Ovary (tissue), 10 donors: ENCODE measurements at places on chromosomes 3 and 15. TPM values are rescaled to one million over a fixed set of nuclear protein-coding genes. Genes with fewer than 3 reads are reported as not detected.

DNA sequence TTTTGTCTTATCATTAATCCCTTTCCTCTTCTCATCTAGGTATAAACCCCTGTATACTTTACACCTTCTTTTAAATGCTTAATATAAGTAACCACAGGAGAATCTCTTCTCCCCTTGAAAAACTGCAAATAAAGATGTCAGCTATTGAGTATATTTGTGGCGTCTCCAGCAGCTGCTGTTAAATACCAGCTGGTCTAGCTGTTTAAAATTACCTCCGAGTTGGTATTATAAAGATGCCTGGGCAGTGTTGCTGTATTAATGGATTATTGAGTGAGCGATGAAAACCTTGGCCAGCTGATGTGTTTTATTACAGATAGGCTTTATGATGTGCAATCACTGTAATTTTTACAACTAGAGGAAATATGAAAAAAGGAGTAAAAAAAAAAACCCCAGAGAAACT lies 388.1 kb downstream of the TBC1D5 start:
- DNase-seq = no peak

- no peak for DNase-seq
Measured at GRCh38 chr15:58495891-58496408, 64.2 kb downstream of the LIPC start.

DNA sequence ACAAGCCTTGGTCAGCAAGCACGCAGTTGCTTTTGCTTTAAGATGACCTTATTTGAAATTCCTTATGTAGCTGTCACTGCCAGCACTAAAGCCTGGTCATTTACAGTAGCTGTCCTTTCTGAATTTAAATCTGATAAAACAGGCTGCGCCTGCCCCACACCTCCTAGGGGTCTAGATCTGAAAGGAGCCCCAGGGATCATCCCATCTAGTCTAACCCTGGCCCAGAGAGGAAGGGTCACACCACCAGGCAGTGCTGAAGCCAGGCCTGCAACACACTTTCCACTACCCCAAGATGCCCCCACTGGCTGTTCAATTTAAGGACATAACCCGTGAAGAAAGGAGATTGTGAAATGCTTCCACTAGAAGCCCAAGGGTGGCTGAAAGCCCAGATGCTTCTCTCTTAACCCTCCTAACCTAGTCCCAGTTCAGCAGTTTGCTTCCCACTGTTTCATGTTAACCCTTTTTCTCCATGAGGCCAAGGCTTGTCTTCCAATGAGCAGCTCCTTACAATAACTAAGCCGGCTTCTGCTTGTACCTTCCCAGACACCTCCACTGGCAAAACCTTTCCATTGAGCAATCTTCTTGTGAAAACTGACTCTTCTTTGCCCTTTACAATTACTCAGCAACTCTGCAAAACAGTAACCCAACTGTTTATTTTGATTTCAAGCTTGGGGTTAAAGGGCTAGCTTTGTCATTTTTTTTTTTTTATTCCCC lies 198.9 kb upstream of the LPP start:
- DNase-seq = peak; percentile 18

DNA sequence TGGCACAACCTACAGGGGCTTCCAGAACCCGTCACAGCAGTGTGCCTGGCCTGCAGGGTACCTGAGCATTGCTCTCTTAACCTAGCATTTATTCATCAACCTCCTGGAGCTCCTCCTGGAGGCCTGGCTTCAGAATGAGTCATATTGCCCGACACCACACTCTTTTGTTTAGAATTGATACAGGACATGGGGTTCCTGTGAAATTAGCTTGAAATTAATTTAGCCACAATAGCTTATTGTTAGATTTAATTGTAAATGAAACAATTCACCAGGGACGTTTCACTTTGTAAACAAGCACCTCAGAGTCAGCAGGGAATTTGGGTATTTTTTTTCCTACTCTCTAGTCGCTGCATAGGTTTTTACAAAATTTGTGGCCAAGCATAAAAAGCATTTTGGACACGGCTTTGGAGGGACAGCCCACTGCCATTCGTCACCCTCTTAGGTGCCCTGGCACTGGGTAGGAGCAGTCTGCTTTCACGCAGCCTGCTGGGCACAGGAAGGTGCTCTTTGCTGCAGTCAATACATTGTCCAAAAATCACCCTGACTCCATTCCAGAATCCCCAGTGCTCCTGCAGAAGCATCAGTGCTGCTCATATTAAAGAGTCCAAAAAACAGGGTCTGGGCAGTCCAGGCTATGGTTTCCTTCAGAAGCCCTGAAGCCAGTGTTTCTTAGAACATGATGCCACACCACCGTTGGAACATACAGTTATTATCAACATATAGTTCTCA lies 60.8 kb upstream of the MEF2A start:
- no peak for DNase-seq

DNA sequence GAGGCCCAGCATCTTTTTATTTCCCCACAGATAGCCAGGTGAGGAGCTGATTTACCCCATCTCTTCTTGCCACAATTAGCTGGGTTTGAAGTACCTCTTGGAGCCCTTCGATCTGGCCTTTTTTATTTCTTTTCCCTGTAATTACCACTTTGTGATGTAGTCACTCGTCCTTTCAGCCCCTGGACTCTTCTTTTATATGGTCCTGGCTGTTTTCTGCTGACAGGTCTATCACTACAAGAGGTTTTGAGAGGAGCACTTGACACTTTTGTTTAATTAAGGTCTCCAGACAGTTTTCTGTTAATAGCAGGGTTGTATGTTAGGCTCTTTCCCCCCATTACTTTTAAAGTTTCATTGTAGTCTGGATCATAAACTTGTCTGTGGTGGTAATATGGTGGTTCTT lies 11.8 kb downstream of the ATXN7 start:
- DNase-seq = no peak

- DNase-seq = no peak
Measured at GRCh38 chr3:35254917-35255316, 384.4 kb upstream of the ARPP21 start.

DNA sequence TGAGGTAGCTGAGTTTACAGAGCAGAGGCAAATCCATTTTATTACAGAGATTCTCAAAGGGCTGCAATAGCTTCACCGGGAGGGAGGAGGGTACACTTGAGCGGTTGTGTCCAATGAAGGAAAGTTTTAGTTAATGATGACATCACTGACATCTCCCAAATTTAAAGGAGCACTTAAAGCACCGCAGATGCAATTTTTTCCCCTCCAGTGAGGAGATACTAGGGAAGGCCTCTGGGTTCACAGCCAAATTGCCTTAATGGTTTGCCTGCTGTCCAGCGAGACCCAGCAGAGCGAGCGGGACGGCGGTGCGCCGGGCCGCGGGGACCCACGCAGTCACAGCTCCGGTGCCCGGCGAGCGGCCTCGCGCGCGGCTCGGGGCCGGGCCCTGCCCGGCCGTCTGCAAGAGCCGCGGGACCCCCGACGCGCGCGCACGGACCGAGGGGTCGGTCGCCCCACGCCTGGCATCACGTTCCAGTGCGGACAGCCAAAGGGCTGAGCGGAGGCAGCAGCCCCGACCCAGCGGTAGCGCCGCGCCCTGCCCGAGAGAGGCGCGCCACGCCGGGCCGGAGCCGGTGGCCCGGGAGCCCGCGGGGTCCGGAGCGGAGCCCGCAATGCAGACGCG lies 160.5 kb upstream of the CHRNA7 start:
- DNase-seq = no peak

DNA sequence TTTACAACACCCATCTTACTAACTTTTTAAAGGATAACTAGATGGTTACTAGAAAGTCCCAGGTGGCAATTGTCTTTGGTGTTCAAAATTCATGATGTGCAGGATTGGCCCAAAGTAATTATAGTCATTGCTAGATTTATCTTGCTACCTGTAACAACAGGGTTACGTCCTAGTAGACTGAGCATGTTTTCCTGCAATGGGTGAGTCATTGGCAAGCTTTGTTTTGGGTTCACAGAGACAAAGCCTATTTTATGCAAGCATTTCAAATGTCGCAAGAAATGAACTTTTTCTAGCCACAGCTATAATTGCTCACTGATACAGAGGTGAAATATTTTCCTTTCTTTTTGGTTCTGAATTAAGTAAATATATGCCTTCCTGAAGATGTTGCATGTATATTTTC lies 267.6 kb downstream of the AGBL1 start:
- DNase-seq = no peak

The CMSS1 gene
- polyA plus RNA-seq = 23.4 TPM

The GOLGA6D gene
- polyA plus RNA-seq = 0.02 TPM

The CCDC54 gene
- not detected for polyA plus RNA-seq
